Dermis microvascular lymphatic vessel endothelial cell (primary cell): ENCODE measurements at places on chromosomes 11 and 22.
A peak's percentile ranks its signal among the peaks of the same experiment; 100 is the strongest.

DNA sequence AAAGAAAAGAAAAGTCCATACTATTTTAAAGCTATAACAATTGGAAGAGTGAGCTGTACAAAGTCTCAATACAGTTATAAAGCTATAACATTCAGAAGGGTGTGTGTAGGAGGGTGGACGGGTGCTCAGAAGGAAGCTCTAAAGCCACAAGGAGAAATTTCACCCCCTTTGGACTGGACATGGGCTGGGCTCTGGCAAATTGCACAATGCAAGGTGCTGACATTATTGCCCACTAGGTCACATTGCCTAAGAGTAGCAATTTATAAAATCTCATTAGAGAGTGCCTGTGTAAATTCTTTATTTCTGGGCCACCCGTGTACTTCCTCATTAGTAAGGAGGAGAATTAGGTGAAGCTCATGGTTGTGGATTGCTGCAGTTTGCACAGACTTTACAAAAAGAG is 5.7 kb upstream of the APOBEC3A start:
- no peak for DNase-seq

- DNase-seq: peak; percentile 96
These were observed at the start of gene CENPM for GRCh38 chr22:41946629-41947423. Gene CENPM, minus strand, starts transcription at chr22:41947152. Its CDS starts 76 bp downstream, at chr22:41947076.

- DNase-seq: no peak
These were observed 504.3 kb downstream of the FAM181B start for GRCh38 chr11:82229341-82229740.

GRCh38 chr11:3380706-3381545 is 2.0 kb upstream of the ZNF195 start:
- no peak for DNase-seq

GRCh38 chr22:45895436-45896152 is 81.4 kb downstream of the WNT7B start:
- DNase-seq: no peak

GRCh38 chr22:46598224-46598623 is 22.0 kb upstream of the GRAMD4 start:
- no peak for DNase-seq

DNA sequence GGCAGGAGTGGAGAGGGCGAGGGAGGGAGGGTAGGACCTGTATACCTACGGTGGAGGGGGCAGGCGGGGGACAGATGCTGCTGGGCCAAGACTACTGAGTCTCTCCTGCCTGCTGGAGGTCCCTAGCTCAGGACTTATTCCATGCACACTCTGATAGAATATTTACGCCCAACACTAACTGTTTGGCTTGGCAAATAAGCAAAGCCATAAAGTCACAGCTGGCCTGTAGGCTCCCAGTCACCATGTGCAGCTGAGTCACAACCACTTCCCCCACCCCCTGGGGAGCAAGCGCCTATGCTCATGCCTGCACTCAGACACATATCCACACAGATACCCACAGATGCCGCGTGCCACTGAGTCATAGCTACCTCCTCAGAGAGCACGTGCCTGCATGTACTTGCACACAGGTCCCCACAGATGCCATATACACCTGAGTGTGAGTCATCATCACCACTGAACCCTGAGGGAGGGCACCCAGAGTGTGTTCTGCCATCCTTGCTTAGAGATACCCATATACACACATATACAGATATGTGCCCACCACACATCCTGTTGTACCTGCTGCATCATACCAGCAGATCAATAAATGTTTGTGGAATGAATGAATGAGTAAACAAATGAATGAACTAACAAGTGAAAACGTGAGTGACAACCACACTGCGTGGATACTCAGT is 95.8 kb downstream of the SWAP70 start:
- DNase-seq: peak; percentile 100

GRCh38 chr11:69413015-69413801 is 68.3 kb upstream of the LINC01488 start:
- DNase-seq: no peak

GRCh38 chr11:82867495-82868082 is 32.6 kb downstream of the PRCP start:
- DNase-seq: peak; percentile 87

- DNase-seq: no peak
These were observed 133.8 kb upstream of the PITPNB start for GRCh38 chr22:28052825-28053269.

DNA sequence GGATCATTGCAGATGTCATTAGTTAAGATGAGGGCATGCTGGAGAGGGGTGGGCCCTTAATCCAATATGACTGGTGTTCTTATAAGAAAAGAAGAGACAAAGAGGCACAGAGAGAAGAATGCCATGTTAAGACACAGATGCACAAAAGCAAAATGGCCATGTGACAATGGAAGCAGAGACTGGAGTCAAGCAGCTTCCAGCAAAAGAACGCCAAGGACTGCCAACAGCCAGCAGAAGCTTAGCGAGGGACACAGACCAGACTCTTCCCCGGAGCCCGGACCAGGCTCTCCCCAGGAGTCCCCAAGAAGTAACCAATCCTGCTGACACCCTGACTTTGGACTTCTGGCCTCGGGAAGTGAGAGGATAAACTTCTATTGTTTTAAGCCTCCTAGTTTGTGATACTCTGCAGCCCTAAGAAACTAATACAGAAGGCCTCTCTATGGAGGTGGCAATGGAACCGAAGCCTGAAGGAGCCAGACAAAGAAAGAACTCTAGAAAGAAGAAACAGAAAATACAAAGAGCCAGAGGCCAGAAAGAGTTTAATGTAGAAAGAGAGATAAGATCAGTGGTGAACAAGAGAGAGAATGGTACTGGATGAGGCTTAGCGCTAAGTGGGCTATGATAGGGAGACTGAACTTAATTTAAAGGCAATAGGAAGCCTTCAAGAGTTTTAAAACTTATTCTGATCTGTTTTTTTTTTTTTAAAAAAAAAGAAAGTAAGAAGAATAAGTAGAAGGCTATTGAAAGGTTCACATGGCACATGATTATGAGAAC is 27.7 kb downstream of the PRCP start:
- no peak for DNase-seq

DNA sequence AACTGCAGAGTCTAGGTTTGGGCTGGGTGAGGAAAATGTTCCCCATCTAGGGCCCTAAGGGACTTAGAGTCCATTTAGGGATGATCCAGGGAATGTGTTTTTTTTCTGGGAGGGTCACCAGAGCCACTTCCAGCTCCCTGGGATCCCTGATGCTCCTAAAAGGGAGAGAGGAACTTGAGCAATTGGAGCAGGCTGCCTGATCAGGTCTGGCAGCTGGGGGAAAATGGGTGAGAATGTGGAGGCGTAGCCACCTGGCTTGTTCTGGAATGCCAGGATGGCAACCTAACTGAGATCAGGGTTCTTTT is 1.2 kb downstream of the PGAP2 start:
- DNase-seq: no peak

- no peak for DNase-seq
These were observed 12.0 kb upstream of the TMPRSS13 start for GRCh38 chr11:117941163-117941707.

DNA sequence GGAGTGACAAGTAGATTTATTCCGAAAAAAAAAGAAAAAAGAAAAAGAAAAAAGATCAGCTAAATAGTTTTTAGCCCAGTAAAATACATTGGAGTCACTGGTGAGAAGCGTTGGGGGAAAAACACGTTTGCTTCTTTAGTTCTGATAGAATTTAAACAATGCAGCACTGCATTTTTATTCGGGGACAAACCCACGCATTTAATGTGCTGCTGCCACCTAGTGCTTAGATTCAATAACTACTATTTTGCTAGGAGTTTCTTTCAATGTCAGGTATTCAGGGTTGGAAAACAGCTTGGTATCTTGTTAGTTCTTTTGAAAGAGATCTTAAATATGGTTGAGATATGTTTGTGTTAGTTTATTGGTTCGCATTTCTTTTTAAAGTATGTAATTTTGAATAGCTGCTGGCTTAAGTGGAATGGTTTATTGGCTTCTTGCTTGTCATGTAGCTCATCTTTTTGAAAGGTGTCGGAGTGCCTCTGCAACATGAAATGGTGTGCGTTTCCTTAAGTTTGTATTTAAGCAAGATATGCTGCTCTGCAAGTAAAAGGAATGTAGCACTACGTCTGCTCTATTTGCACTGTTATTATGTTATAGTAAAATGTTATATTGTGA is 41.9 kb downstream of the SVIP start:
- DNase-seq: peak; percentile 59

DNA sequence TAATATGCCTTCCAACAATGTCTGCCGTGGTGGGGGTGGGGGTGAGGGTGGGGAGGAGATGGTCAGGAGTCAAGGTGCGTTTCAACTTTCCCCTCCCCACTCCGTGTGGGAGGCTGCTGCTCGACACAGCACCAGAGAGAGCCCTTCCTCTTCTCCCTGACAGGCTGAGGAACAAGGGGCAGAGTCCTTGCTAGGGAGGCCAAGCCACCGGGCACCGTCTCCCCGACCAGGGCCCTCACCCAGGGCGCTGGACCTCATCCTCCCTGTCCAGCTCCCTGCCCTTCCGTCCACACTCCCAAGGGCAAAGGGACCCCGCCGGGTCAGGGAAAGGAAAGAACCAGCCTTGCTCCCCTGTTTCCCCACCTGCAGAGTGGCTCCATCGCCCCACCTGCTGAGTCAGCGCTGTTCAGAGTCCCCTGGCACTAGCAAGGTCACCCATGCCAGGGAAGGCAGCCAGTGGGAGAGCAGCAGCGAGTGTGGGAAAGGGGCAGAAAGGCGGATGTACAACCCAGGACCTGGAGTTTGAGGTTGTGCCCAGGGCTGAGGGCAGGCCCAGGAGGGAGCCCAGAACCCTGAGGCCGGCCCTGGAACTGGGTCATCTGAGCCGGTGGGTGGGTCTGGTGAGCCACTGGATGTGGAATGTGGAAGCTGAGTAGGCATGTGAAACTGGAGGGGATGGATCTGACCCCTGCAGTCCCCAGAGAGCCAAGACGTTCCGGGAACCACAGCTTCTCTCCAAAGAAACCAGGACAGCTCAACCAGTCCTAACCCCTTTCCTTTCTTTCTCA is 47.2 kb downstream of the BUD13 start:
- no peak for DNase-seq

DNA sequence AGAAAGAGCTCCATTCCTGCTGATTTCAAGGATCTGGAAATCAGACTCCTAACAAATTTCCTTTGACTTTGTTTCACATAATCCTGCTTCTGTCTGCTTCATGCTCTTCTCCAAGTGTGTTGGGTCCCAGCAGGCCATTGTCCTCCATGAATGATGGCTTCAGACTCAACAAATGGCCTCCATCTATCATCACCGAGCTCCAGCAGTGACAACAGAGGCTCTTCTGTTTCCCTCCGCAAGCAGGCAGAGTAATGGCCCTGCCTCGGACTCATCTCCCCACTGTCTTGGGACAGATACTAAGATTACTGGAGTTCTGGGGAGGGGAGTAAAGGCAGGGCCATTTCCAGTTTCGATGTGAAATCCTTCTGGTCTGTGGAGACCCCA is 127.3 kb downstream of the TENM4 start:
- no peak for DNase-seq

DNA sequence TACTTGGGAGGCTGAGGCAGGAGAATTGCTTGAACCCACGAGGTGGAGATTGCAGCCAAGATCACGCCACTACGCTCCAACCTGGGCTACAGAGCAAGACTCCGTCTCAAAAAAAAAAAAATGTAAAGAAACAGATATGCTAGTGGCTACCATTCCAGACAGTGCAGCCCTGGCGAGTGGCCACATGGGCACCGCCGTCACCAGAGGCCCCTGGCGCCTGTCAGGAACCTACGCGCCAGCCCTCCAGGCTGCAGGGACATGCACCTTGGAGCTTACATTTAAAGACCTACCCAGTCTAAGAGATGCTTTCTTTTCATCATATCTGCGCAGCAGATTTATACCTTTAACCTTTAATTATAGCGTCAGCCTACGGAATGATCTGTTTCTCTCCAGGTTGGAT is 37.2 kb upstream of the IGSF9B start:
- no peak for DNase-seq

DNA sequence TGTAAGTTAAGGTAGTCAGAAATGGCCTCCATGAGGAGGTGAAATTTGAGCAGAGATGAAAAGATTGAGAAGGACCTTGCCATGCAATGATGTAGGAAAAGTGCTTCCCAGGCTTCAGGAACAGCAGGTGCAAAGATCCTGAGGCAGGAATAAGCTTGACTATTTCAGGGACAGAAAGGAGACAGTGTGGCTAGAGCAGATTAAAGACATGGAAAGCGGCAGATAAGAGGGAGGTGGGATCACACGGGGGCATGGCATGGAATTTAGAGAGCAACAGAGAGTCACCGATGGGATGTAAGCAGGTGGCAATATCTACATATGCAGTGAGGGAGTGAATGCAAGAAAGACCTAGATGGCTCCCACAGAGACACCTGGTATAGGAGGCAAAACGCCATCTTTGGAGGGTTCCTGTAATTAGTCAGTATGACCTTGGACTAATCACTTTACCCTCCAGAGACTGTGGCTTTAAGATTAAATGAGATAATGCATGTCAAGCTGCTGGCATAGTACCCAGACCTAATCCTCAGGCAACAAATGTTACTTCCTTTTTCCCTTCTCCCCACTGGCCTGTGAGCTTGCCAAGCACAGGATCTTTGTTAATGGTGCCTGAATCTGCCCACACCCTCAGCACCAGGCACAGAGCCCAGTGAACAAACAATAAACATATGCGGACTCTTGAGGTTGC is 24.6 kb upstream of the ACER3 start:
- DNase-seq: no peak

GRCh38 chr22:20566420-20567260 is 59.2 kb downstream of the MED15 start:
- no peak for DNase-seq

- no peak for DNase-seq
These were observed 177.2 kb downstream of the INSC start for GRCh38 chr11:15291885-15292284.

- no peak for DNase-seq
These were observed 203.7 kb downstream of the NELL1 start for GRCh38 chr11:20873054-20873453.

DNA sequence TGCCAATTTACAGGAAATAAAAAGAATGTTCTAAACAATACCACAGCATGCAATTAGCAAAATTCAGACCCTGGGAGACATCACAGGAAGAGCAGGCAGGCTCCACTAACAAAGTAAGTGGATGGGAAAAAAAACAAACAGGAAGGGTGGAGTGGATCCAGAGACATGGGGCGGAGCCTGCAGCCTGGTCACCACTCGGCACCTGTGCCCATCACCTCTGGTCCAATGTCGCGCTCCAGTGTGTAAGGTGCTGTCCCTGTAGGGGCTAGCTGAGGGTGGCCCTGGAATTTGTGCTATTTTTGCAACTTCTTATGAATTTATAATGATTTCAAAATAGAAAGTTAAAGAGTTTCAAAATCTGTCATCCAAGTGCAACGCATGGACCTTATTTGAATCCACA is 11.0 kb upstream of the MOB2 start:
- no peak for DNase-seq

DNA sequence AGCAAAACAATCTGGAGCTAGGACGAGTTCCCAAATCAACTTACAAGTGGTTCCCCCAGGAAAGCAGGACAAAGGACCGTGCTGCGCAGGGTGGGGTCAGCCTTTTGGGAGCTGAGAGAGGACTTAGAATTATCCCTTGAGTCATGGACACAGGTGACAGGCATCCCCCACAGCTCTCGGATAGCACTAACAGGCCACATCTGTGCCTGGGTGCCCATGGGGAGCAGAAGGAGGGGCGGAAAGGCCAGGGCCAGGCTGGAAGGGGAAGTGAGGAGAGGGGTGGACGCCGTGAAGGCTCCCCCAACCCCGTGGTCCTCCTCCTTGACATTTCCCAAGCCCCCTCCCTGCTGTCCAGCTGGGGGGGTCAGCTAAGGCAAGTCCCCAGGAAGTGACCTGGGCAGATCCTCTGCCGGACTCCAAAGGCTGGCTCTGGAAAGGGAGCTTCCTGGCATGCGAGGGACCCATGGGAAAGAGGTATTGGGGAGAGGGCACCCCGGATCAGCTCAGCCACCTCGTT is 31.6 kb upstream of the A4GALT start:
- no peak for DNase-seq
